ENCODE measurements at places on chromosomes 5 and 9.

GRCh38 chr5:179852993-179853547, 5.5 kb downstream of the MRNIP start:
- no peak for DNase-seq

GRCh38 chr9:76688471-76689238, 75.6 kb upstream of the PCA3 start:
- DNase-seq, result no peak

DNA sequence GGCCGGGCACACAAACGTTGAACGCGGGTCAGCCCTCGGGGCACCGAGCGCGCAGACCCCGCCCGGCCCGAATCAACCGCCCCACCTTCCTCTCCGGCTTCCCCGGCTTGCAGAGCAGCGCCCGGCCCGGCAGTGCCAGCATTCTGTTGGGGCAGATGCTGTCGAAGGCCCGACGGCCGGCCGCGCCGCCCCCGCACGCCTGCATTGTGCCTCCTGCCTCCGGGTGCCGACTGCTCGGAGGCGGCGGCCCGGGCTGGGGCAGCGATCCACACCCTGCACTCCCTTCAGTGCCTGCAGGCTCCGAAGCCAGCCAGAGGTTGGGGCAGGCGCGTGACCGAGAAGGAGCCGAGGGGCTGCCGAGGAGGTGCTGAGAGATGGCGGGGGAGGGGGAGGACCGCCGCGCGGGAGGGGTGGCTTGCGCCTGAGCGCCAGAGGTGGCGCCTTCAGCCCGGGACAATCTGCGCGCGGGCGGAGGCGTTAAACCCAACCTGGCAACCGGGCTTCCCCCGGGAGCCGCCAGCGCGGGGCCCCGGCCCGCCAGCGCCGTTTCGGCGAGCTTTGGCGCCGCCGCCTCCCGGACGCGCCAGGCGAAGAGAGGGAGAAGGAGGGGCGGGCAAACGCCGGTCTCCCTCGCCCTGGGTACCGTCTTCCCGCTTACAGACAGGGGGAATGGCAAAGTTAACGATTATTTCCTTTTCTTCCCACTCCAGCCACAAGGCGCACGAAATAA, at the start of gene MCIDAS:
Gene MCIDAS (minus strand): TSS at position 382 of the 730 bp plus-strand sequence. CDS start 177 bp downstream, at position 205.
- peak; percentile 70 for DNase-seq

- peak; percentile 79 for DNase-seq
Measured at GRCh38 chr5:73654171-73654811, 28.3 kb downstream of the ARHGEF28 start.

DNA sequence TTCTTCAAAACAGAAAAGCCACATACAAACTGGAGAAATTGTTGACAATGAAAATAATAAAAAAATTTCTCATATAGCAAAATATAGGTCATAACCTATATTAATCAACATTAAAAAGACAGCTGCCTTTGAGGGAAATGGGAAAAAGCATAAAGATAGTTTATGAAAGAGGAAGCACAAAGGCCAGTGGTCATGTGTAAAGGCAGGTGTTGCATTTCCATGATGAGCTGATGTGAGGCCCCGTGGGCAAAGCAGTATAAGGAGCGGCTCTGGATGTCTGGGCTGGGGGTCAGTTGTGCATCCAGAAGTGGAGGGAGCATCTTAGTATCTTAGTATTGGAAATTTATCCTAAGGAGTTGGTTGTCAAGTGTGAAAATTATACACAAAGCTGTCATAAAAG, 18.3 kb downstream of the NDUFS6 start:
- DNase-seq, result no peak
